ENCODE measurements at places on chromosomes 7 and 10. TPM values are rescaled to one million over a fixed set of nuclear protein-coding genes. Genes with fewer than 3 reads are reported as not detected.
A peak's percentile ranks its signal among the peaks of the same experiment; 100 is the strongest.

Gene LRRC18
- total RNA-seq = not detected

Gene GOLGA7B
- total RNA-seq = not detected

Gene IL2RA
- not detected for total RNA-seq

GRCh38 chr10:119976421-119976820 is 83.9 kb downstream of the SEC23IP start:
- H3K4me3 ChIP-seq = no peak overlapping the region
- peaks cover 3% of the 10 kb centered on the region for H3K27me3 ChIP-seq
- no peaks in the 10 kb centered on the region for H3K4me1 ChIP-seq
- H3K27ac ChIP-seq = no peak overlapping the region

GRCh38 chr7:17147409-17147808 is 151.0 kb upstream of the AHR start:
- H3K36me3 ChIP-seq = no peaks in the 10 kb centered on the region
- no peak overlapping the region for H3K4me3 ChIP-seq
- no peak overlapping the region for H3K27ac ChIP-seq
- DNase-seq = no peak
- no peaks in the 10 kb centered on the region for H3K27me3 ChIP-seq
- peaks cover 9% of the 10 kb centered on the region for H3K4me1 ChIP-seq

GRCh38 chr10:15137636-15138035 is 30.9 kb downstream of the NMT2 start:
- no peak overlapping the region for H3K4me3 ChIP-seq
- H3K27me3 ChIP-seq = no peaks in the 10 kb centered on the region
- no peak for DNase-seq
- H3K36me3 ChIP-seq = peaks cover 26% of the 10 kb centered on the region

GRCh38 chr10:69861251-69862240 is 59.8 kb downstream of the COL13A1 start:
- peaks cover 62% of the 10 kb centered on the region for H3K4me1 ChIP-seq
- peak; percentile 95 for DNase-seq
- H3K36me3 ChIP-seq = no peaks in the 10 kb centered on the region

- no peak for DNase-seq
- H3K36me3 ChIP-seq = no peaks in the 10 kb centered on the region
- H3K27ac ChIP-seq = no peak overlapping the region
- no peaks in the 10 kb centered on the region for H3K27me3 ChIP-seq
Measured at GRCh38 chr7:142012825-142013511, 17.3 kb downstream of the MGAM start.

DNA sequence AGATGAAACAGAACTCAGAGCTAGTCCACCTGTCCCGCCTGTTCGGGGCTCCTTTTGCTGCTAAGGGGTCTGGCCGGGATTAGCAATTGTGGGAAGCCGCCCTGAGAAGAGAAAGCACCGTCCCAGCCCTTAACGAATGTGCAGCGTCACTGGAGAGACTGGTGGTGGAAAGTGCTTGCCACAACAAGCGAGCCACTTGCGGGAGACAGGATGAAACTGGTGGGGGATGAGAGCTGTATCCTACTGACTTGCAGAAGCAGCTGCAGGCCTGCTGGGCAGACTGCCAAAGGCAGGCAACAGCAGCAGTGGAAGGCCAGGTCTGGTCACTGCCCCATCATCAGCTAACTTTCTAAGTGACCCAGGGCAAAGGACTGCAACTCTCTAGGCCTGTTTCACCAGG is 95.4 kb downstream of the FAM53B start:
- H3K27ac ChIP-seq = no peak overlapping the region
- DNase-seq = peak; percentile 84
- no peak overlapping the region for H3K4me3 ChIP-seq

DNA sequence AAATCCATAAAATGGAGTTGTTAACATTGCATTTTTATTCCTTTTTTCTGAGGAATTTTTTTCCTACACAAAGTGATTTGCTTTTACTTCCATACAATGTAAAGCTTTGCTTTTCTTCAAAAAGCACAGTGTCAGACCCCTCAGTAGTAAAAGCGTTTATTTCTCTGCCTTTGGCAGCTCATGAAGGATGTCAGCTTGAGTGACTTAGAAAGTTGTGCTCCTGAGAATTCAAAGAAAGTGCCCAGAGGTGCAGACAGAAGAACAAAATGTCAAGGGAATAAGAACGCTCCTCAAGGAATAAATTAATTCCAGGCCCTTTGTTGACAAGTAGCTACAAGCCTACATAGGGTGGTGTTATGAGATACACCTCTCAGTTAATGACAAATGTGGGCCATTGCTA is 369.3 kb upstream of the ADARB2 start:
- no peaks in the 10 kb centered on the region for H3K4me1 ChIP-seq
- no peak for DNase-seq
- no peak overlapping the region for H3K27ac ChIP-seq
- H3K4me3 ChIP-seq = no peak overlapping the region
- no peaks in the 10 kb centered on the region for H3K36me3 ChIP-seq

All from endothelial cell of umbilical vein (primary cell).